AG20443 (cell line): ENCODE measurements at places on chromosomes 4 and X.

GRCh38 chr4:154276496-154276895 is 215.1 kb downstream of the DCHS2 start:
- no peak for DNase-seq

- DNase-seq = no peak
These were observed 24.1 kb downstream of the EMCN start for GRCh38 chr4:100493756-100494155.

DNA sequence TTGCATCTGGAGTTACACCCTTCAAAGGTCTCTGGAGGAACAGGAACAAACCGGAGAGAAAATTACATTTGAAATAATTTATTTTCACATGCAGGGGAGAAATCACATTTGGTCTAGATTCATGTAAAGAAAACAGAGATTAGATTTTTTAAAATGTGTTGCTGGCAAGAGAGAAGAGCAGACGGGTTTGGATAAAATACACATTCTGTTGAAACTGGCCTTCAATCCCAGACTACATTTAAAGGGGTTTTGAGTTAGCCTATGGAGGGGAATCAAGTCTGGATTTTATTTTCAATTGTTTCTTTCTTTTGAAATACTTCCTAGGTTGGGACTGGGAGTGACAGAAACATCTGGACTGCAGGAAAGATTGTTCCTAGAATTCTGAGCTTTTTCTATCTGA is 180.8 kb downstream of the NHS start:
- DNase-seq = no peak

DNA sequence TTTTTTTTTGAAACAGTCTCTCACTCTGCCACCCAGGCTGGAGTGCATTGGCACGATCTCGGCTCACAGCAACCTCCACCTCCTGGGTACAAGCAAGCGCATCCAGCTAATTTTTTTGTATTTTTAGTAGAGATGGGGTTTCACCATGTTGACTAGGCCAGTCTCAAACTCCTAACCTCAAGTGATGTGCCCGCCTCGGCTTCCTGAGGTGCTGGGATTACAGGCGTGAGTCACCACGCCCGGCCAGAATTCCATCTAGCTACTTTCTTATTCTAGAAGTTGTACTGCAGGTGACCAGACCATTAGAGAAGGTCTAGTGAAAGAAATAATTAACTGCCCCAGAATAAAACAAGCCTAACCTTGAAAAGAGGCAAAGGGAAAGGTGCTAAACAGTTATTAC is 2.3 kb downstream of the LRBA start:
- no peak for DNase-seq

DNA sequence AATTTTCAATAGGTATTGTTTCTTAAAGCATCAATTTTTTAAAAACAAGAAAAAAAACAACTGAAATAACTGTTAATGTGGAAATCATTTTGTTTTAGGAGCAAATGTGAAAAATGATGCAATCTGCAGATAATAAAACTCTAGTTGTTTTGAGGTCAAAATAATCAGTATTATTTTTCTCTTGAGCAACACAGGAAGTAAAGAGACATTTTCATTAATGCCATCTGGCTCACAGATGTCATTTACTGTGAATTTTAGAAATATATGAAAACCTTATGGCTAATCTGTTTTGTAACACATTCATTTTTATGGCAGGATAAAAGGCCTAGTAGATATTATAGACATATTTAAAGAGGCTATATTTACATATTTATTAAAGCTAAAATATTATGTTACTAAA is 141.6 kb downstream of the PCDH18 start:
- DNase-seq = peak; percentile 28

- no peak for DNase-seq
These were observed 94.5 kb upstream of the ZNF827 start for GRCh38 chr4:146033149-146033548.

DNA sequence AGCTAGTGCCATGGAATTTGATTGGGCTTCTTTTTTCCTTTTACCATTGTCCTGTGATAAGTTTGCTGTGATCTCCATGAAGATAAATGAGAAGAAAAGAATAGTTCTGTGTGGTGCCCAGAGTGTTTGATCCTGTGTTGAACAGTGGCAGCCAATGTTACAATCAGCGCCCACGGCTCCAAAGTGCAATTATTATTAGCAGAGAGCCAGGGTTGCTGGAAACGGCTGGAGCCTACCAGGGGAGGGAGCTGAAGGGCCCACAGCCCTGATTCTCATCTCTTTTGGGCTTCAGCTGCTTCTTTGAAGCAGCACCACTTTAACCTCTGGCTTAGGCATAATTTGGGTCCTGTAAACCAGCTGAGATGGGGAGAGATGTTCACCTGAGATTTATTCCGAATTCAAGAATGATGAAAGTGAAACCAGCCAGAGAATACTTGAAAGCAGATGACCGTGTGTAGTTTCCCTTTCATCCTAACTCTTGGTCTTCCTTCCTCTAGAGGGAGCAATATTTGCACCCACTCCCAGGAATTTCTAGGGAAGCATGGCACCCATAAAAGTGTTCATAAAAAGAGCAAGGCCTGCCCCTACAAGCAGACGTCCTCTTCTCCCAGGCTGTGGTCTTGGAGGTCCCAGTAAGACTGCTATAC is 298.3 kb downstream of the EVC2 start:
- DNase-seq = peak; percentile 37

DNA sequence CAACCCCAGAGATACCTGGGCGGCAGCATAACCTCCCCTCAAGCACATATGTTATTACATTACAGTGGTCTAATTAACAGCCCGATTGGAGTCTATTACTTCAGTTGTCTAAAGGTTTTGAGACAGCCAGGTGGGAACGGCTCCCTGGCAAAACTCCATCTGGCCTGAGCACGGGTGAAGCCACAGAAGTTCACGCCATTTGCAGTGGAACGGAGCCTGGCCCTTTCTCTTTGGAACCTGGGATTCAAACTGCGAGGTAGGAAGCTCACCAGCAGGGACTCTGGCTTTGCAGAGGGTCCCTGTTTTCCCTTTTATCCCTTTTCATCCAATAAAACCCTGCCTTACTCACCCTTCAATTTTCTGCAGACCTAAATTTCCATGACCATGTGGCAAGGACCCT is 45.9 kb upstream of the NEIL3 start:
- no peak for DNase-seq

GRCh38 chr4:76605099-76605563 is 170.1 kb downstream of the SHROOM3 start:
- peak; percentile 51 for DNase-seq
